HuH-7.5 (cell line): ENCODE measurements at places on chromosomes 2 and 18.

- no peak for DNase-seq
Observed at GRCh38 chr2:121591199-121591598, 58.1 kb downstream of the CLASP1 start.

DNA sequence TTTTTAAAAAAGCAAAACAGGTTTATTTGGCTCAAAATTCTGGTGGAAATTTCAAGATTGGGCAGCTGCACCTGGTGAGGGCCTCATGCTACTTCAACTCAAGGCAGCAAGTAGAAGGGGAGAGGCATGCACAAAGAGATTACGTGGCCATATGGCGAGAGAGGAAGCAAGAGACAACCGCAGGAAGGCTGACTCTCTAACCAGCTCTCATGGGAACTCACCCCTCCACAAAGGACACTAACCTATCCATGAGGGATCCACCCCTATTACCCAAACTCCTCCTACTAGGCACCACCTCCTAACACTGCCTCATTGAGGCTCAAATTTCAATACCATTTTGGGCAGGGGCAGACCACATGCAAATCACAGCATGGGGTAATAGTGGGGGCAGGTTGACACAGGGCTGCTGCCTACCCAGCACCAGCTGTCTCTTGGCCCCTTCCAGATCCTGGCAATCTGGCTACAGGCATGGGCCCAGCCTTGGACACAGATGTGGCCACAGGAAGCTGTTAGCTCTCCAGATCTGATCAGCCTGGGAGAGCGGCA is 2.0 kb upstream of the CAPN10 start:
- no peak for DNase-seq

- DNase-seq, result peak; percentile 18
Observed at GRCh38 chr2:142131010-142131669, at the start of gene LRP1B. TSS of gene LRP1B (minus strand) at chr2:142131016. CDS start at chr2:142130729, 287 bp downstream.

DNA sequence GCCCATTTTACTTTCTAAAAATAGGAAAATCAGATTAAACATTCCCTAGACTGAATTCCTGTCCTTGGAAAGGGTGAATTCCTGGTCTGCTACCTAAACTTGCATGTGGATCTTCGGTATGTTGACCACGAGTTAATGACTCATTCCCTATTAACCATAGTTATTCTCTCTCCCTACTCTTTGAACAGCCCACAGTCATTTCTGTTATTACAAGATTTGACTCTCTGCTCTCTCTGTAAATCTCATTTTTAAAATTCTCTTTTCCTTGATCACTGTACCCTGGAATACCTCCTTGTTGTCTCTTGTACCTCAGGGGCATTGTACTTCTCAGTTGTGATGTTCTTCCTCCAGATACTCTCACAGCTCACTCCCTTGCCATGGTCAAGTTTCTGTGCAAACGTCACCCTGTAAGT is 92.0 kb upstream of the GULP1 start:
- DNase-seq, result no peak

- no peak for DNase-seq
Observed at GRCh38 chr18:14924226-14924625, 176.3 kb downstream of the ANKRD30B start.

- DNase-seq, result no peak
Observed at GRCh38 chr18:59305295-59305694, 13.2 kb downstream of the CPLX4 start.
